SHP77 treated with DMSO at 0.1 percent for 48 hours (cell line): ENCODE measurements at places on chromosomes 2 and 18.

GRCh38 chr2:20415511-20415918 is 31.4 kb upstream of the RHOB start:
- no peak for DNase-seq

DNA sequence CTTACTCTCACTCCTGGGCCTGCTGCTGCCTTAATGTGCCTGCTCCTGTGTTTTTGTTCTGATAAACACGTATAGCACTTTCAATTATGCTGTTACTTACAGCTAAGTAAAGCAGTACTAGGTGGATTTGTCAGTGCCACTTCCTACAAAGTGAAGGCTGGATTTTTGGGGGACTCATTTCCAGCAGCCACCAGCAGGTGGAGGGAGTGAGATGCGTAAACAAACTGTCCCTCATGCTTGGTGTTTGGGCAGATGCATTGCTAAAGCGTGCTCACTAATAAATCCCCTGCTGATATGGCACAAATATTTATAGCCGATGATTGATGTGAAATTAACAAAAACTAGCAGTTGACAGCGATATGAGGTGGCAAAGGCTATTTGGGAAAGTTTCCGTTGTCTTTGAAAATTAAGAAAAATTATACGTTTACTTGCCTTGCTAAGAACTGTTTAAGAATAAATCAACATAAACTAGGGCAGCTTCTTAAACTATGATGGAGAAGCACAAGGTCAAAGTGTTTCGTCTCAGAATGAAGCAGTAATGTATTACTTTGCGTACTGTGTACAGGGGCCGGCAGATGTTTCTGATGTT is 101.7 kb downstream of the AGAP1 start:
- DNase-seq: no peak

GRCh38 chr18:6328621-6329010 is 86.1 kb downstream of the L3MBTL4 start:
- peak; percentile 27 for DNase-seq

DNA sequence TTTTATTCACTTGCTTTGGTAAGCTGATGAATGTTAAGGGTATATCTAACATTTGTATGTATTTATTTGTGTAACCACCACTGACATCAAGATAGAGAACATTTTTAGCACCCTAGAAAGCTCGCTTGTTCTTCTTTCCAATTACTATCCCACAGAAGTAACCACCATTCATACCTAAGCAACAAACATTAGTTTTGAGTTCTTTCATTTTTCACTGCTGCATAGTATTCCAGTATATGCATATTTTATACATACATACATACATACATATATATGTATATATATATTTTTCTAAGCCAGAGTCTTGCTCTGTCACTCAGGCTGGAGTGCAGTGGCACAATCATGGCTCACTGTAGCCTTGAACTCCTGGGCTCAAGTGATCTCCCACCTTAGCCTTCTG is 11.1 kb upstream of the DYM start:
- DNase-seq: no peak

- DNase-seq: no peak
Measured at GRCh38 chr2:163733301-163733938, 2.4 kb downstream of the FIGN start.

DNA sequence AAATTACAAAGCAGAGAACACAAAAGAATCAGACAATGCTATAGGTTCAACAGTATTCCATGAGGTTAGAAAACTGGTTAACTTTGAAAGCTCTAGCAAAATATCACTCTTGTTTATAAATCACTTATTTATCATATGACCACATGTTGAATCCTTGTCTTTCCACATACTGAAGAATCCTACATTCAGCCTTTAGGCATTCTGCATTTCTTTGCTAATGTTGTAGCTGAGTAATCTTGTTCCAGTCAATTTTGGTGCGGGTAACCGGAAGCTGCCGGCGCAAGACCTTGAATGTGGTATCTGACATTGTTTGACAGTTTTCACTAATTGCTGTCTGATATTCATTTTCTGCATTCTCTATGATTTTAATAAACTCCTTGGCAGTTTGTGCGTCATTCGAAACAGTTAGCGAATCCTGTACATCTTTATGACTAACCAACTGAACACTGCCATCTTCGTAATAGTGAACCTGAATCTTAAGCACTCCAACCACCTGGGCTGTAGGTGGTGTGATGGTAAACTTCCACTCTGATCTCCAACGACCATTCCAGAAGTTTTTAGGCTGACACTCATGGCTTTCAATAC is 154.1 kb downstream of the BAZ2B start:
- no peak for DNase-seq

DNA sequence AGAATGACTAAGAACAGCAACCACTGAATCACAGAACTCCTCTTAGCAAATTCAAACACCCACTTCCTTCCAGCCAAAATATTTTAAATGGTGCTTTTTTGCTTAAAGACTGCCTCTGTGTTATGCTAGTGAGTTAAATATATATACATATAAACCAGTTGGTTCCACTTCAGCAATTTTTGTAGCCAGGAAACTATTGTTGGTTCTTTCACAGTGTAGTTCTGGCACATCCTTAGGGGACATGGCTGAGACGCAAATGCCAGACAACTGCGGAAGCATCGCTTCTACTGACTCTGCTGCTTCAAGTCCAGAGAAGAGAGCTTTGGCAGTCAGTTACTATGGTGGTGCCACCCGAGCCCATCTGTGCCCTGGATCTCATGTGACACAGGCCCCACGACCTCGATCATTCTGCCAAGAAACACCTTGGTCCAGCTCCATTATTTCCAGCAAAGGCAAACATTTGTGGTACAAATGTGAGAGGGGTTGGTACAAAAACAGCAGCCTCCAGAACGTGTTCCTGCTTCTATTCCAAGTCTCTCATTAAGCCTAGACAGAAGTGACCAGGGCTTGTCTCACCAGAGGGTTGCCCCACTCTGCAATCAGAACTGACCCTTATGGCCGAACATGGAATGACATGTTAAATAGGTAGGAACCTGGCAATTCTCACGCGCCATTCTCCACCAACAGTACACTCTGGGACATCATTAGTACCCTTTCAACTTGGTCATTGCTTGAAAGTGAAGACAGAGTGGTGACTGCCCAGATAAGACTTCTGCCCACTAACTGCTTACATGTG is 117.8 kb upstream of the NRP2 start:
- DNase-seq: no peak

GRCh38 chr18:76886112-76886511 is 63.8 kb downstream of the ZNF236 start:
- no peak for DNase-seq

DNA sequence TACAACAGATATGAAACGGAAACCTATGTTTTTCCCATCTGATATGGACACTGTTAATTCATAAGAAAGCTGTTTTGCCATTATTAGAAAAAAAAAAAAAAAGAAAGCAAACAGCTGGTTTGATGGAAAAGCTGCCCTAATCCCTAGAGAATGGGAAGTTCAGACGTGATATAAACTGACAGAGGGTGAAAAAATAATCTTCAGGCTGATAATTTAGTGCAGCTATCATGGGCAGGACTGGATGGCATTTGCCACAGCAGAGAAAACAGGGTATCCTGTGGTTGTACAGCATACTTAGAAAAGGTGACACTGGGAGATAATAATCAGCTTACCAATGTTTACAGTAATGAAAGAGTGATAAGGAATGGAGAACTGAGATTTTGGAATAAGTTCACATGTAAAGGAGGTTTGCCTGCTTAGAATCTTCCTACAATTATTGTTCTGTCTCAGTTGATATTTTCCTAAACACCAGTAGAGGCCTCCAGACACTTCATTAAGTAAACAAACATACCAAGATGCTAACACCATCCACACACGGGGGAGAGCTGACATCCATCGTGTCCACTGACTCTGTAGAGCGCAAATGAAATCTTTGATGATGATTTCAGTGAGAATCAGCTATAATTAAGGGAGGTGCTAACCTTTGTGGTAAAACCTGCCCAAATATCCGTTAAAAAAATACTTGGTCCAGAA is 211.6 kb upstream of the MMADHC start:
- DNase-seq: no peak

DNA sequence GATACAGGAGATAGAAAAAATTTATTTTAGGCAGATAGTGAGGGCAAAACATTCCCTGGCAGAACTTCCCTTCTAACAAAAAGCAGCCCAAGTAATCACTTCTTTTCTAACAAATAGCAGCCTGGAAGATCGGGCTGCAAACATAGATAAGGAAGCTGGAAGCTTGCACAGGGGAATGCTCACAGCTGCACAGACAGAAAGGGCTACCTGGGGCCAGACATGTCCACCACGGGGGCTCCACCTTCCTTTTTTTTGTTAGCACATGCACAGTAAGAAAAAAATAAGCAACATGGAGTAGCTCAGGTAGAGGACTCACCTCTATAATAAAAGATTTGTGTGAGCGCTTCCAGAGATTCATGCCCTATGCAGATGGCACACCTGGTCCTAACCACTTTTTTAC is 420.5 kb downstream of the PTH2R start:
- DNase-seq: no peak

DNA sequence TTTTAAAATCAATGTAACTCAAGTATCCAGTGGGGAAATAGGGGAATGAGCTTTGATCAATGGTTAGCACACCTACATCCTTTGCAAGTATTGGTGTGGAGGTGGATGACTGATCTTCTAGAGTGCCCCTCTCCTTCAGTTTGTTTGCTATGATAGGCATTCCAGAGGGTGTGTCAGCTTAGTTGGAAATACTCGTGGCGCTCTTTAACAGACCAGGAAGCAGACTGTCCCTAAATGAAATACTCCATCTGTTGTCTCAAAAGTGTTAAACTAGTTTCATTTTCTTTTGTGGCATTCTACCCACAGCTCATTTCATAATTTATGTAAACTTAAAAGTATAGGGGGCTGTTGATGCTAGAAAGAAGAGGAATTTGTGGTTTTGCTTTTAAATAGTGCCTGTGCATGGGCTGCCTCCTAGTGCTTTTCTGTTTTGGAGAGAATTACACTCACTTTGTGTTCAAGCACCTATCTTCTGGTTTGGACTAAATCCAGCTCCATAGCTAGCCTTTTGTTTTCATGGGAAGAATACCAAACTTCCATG is 66.2 kb downstream of the STAT1 start:
- no peak for DNase-seq

DNA sequence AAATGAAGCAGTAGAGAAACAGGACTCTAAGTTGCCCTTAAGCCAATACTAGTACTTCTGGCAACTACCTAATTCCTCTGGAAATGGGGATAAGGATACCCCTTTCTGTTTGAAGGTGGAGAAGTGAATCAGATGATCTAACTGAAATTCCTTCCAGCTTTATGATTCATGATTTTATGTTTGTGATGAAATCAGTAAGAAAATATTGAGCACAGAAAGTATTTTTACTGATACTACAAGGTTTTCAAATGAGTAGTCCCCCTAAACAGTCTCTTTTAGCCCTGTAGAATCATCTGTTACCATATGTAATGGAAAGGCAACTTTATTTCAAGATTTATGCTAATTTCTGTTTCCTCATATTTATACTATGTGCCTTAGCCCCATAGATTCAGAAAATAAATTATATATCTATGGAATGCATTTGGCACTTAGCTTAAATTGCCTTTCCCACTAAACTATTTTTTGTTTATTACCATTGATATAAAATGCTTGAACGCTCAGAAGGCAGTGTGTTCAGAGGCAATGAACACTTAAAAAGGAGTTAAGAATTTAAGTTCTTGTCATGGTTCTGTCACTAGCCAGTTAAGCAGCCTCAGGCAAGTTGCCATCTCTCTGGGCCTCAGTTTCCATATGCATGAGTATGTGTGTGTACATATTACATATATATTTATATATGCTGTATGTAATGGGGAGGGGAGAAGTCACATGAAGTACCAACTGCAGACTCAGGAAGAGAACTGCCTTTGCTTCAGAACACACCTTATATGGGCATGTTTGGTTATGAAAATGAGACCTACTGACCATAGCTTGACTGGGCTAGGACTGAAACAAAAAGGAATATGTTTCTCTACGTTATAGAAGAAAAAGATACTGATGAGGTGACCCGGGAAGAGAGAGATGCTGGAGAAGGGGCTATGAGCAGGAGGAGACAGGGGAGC is 97.7 kb downstream of the CDC42EP3 start:
- no peak for DNase-seq

DNA sequence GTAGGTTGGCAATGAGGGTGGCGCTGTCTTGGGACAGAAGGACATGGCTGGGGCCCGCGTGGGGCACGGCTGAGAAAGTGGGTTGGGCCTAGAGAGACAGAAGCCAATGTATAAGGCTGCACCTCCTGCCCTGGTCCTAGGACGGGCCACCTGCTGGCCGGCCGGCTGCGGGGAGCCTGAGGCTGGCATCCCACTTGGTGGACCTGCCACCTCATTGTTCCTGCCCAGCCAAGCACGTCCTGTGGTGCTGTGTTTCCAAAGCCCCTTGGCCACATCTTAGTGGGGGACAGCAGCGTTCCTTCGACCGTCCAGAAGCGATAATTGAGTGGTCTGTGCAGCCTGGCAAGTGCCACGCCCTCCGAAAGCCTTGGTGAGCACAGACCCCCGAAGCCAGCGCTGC is 223.9 kb downstream of the LDLRAD4 start:
- DNase-seq: no peak

- no peak for DNase-seq
Measured at GRCh38 chr2:1482253-1482675, 69.0 kb downstream of the TPO start.

DNA sequence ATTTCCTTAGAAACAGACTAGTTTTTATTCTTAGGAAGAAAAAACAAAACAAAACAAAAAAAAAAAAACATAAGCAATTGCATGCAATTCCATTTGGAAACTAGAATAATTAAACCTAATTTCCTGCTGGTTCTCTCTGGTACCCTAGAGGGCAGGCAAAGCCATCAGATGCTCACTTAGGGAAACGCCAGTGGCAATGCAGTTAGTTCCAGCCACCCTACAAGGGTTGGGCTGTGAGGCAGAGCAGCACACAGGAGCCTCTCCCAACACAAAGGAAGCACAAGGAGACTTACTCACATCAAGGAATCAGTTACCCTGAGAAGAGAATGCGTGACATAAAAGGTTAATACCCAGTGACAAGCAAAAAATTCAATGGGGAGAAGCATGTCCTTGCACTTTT is 28.8 kb downstream of the CCDC93 start:
- no peak for DNase-seq

DNA sequence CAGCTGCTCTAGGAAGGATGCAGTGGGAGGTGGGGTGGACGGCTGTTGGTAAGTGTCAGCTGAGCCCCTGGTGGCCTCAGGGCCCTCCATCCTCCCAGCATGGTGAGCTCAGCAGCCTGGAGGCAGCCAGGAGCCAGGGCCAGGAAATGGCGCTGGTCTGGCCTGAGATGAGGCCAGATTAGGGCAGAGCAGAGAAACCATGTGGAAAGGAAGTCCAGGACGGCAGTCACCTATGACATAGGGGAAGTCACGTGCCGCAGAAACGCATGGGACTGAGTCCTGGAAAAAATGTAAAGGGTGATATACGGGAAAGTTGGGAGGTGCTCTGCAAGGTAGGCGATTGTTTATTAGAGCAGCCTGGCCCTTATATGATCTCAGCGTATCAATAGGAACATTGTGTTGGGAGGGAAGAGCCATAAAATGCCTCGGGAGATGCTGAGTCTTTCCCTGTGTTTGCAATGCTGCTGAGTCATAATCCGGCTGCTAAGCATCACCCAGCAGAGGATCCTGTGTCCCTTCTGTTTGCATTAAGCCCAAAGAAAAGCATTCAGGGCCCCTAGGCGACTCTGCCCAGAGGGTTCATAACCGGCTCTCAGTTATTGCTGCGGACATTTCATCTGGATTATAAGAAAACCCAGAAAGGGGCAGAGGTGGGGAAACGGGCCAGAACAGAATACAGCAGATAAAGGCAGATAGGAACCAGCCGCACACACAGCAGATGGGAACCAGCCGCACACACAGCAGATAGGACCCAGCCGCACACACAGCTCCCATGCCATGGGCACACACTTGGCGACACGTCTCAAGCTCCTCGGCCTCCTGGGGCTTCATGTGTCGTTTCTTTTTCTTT is 30.3 kb upstream of the B3GNT7 start:
- DNase-seq: peak; percentile 79
